ENCODE measurements at places on chromosomes 1 and 21.

DNA sequence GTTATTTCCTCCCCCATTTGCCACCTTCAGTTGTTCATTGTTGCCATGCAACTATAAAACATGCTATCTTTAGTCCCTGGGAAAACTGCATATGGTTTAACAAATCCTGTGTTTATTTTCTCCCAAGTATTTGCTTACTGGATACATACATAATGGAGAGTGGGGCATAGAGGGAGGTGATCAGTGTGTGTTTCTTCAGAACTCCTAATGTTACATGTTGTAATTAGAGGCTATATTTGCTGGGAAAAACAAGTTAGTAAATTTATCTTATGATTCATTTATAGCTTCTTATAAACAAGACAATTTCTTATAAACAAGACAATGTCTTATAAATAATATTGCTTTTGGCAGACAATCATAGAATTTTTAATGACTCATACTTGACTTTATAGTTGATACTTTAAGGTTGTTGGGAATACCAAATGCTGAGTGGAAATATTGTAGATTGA is 7.3 kb upstream of the GIPC2 start:
- no peak for DNase-seq

- no peak for DNase-seq
Observed at GRCh38 chr1:42998386-42998785, 39.7 kb upstream of the SLC2A1 start.

GRCh38 chr21:36968976-36969375 is 2.5 kb upstream of the HLCS start:
- no peak for DNase-seq

DNA sequence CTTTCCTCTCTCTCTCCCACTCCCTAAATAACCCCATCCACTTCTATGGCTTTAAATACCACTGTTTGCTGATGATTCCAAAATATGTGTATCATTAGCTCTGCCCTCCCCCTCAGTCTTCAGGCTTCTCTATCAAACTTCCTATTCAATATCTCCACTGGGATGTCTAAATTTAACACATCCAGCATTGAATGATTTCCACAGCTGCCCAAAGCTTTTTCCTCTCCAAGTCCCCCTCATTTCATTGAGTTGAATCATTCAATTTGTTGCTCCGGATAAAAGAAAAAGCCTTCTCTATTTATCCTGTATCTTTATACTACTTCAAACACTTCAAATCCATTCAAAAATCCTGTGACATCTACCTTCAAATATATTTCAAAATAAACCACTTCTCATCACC is 225.0 kb downstream of the SEC16B start:
- DNase-seq, result no peak

GRCh38 chr1:42551180-42551579 is 88.1 kb downstream of the CCDC30 start:
- no peak for DNase-seq

- DNase-seq, result no peak
Observed at GRCh38 chr21:30561264-30561895, at the start of gene KRTAP19-7. KRTAP19-7 (minus strand) TSS chr21:30561314; CDS start chr21:30561289, 25 bp downstream.

GRCh38 chr21:34534522-34534921 is 22.5 kb upstream of the KCNE1 start:
- DNase-seq, result no peak

- DNase-seq, result no peak
Observed at GRCh38 chr1:81505831-81506230, 294.9 kb upstream of the ADGRL2 start.

DNA sequence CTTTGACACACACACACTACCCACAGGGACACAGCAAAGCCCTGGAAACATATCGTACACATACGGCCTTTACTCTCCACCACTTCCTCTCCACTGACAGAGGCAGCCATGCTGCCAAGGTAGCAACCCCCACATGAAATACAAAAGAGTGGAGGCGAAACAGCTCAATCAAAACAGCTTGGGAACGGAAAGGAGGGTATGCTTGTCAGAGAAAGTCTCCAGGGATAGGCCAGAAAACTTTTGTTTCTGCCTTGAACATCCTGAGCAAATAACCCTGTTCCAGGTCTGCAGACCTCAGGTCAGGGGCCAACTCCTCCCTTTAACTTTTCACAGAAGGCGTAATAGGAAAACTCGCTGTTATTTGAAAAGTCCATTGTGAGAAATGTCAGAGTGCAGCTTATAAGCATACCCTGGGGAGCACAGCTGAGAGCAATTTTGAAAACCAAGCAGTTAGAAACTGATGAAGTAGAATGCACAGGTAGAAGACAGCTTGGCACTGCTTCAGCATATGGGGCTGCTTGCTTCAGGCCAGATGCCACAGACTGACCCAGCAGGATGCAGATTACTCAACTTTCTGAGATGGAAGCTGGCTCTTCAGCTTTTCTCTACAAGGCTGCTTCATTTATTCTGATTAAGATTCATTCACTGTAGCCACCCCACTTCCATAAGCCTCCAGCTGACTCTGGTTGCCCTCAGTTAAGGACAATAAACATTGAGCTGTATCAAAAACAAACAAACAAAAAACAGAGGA is 18.0 kb downstream of the KIAA0319L start:
- DNase-seq, result no peak

DNA sequence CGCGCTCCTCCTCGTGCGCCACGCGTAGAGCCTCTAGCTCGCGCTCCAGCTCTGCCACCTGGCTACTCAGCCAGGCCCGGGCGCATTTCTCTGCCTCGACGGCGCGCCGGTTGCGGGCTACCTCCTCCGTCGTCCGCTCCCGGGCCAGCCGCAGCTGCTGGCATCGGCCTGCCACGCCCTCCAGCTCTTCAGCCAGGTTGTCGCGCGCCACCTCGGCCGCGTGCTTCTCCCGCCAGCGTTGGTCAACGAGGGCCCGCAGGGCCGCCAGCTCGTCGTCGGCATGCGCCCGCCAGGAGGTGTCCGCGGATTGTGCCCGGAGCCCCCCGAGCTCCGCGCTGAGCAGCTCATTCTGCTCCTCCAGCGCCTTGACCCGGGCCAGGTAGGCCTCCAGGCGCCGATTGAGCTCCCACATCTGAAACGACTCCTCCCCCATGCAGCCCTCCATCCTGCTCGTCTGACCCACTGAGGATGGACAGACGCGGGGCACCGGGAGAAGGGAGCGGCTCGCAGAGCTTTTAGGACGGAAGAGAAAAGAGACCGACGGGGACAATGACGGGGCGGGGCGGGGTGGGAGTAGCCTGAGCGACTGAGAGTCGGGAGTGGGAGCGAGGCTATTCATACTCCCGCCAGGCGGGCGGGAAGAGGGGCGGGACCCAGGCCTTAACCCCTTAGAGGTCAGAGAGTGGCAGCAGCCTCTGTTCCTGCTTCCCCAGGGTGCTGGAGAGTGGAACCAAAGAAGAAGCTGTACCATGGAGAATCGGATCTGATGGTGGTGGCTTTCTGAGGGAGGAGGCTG is at the start of gene NES:
Gene NES, minus strand, starts transcription at position 588 of the 796 bp plus-strand sequence. Its CDS starts 143 bp downstream, at position 445.
- DNase-seq, result no peak

- no peak for DNase-seq
Observed at GRCh38 chr1:24506691-24507381, 4.2 kb downstream of the RCAN3 start.

DNA sequence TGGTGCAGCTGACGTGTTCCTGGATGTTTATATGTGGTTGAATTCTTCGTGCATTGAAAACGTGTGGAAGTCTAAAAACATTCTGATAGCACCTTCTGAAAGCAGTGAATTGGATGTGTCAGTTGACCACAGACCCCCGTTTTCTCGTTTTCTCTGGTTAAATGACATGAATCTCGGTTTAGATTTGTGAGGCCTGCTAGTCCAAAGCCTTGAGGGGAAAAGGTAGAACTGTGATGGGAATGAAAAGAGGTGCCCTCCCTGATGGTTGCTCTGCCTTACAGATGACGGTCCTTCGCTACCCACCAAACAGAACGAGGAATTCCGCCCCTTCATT is 8.9 kb downstream of the RER1 start:
- DNase-seq, result no peak

DNA sequence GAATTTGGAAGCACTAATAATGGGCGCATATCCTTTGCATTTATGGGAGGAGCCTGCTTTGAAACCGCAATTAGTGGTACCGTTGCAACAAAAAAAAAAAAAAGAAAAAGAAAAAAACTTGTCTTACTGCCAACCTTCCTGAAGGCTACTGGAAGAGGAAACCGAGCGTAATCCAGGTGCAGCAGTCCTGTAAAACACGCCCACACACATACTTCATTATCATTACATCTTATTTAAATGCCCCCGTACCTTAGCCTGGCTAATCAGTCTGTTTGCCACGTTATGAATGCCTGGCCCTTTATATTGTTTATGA is 686 bp upstream of the ZNF281 start:
- no peak for DNase-seq

Data from activated CD8-positive, alpha-beta memory T cell treated with anti-CD3 and anti-CD28 coated beads for 48 hours (primary cell).